SJSA1 (cell line): ENCODE measurements at places on chromosomes 5 and 9.

DNA sequence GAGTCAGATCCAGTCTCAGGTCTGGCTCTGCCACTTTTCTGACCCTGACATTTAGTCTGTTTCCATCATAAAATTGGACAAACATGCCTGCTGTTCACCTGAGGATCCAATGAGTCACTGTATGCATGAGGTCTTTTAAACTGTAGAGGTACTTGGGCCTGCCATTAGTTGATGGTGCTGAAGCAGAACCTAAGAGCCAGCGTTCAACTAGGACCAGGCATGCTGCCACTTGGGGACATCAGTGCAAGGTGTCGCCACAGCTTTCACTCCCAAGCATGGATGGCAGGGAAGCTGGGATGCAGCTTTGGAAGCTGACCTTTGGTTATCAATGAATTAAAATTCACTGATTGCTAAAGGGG, 37.1 kb downstream of the NEUROG1 start:
- no peak for DNase-seq

- DNase-seq, result no peak
Measured at GRCh38 chr5:14213813-14214585, 70.9 kb downstream of the TRIO start.

DNA sequence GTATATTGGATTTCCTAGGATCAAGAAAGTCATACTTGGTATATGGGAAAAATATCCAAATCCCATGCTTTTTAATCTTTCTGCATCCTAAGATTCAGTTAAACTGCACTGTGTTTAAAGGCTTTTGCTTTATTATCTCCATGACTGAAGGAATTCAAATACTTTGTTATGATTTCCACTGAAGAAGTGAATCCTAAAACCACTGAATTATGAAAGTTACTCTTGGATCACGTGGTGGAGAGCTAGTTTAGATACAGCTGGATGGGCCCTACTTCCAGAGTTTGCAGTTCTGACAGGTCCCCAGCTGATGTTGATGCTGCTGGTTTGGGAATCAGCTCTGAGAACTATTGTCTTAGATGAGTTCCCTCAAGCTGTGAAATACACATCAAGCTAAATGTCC, 5.0 kb downstream of the DAB2 start:
- DNase-seq, result no peak

- DNase-seq, result no peak
Measured at GRCh38 chr5:62448528-62448927, 36.0 kb downstream of the IPO11 start.

- DNase-seq, result no peak
Measured at GRCh38 chr9:79945495-79945894, 373.7 kb downstream of the TLE4 start.

GRCh38 chr9:124660341-124660801, 110.7 kb downstream of the NR6A1 start:
- DNase-seq, result peak; percentile 48
